ENCODE measurements at places on chromosomes 5 and 9. TPM values are rescaled to one million over a fixed set of nuclear protein-coding genes. Genes with fewer than 3 reads are reported as not detected.
A peak's percentile ranks its signal among the peaks of the same experiment; 100 is the strongest.

PDCD1LG2 gene
- 9.2 TPM for polyA plus RNA-seq

DNA sequence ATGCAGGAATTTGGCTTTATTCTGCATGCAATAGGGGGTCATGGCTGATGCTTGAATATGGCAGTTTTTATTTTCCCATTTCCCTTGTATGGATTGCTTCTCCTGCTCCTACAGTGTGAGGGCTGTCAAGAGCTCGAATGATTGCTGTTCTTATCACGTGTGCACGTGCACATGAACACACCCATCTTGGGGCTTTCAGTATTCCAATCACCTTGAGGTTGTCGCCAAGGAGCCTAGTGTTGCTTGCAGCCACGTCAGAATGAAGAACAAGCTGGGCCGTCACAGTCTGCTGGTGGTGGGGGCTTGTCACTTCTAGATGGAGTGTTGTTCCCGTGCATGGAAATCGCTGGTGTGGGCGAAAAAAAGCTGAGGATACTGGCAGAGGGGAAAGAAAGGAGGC is 219.4 kb upstream of the GLRA1 start:
- no peak for DNase-seq

DNA sequence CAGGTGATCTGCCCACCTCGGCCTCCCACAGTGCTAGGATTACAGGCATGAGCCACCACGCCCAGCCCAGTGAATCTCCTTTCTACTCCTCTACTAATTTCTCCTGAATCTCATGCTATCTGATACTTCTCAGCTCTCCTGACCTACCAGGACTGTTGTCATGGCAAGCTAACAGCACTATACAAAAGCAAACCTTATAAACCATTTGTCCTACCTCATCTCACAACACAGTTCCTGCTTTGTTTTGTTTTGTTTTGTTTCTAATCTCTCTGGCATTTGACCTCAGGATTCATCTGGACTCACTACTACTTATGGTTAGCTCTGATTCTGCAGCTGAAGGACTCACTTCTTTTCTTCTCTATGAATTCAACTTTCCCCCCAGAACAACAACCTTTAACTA is 734.8 kb downstream of the TLE1 start:
- peak; percentile 37 for DNase-seq

- peak; percentile 97 for DNase-seq
Observed at GRCh38 chr9:82354279-82354659, 365.7 kb downstream of the SPATA31D1 start.

GRCh38 chr9:8652255-8652654 is 852.7 kb upstream of the DMAC1 start:
- DNase-seq = no peak
